ENCODE measurements at places on chromosomes 13 and 19.

- DNase-seq = no peak
These were observed 64.1 kb upstream of the ADGRE5 start for GRCh38 chr19:14317157-14317556.

GRCh38 chr13:58630794-58631193, 999.2 kb downstream of the PCDH17 start:
- DNase-seq = no peak

- no peak for DNase-seq
These were observed 34.6 kb downstream of the MYH14 start for GRCh38 chr19:50238043-50238442.

DNA sequence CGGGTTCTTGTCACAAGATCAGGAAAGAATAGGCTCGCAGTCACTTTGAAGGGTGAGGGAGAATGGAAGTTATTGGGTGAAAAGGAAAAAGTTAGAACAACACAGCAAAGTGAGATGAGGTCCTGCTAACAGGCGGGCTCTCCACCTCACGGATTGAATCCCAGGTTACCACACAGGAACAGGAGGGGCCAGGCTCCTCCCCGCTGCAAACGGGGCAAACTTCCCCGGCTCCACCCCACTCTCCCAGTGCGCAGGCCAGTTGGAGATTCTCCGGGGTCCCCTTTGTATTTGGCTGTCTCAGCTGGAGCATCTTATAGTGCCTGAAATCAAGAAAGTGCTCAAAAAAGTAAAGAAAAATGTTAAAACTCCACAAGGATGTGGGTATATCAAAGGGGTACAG, 78.3 kb upstream of the IPO5 start:
- no peak for DNase-seq

DNA sequence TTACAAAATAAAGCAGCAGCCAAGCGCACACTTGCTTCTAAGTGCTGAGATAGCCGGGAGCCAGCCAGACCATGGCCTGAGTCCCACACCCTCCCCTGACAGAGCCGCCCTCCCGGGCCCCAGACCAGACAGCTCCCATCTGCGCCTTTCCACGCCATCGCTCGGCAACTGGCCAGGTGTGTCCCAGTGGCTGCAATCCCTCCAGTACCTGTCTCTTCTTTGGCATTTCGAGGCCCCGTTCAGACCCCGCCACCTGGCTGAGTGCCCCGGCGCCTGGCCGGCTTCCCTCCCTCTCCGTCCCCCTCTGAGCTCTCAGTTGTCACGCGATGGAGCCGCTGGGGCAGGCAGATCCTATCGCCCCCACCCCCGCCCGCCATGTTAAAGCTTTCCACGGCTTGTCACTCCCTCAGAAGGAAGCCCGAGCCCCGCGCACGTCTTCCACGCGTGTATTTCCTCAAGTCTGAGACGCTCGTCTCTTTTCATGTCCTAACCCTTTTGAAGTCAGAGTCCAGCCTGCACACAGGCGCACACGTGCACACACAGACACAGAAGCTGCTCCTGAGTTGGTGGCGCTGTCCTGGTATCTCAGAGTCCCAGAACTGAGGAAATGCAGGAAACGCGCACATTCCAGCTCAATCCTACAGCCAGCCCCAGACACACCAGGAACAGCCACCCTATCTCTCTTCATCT, 7.9 kb downstream of the MLLT1 start:
- no peak for DNase-seq

DNA sequence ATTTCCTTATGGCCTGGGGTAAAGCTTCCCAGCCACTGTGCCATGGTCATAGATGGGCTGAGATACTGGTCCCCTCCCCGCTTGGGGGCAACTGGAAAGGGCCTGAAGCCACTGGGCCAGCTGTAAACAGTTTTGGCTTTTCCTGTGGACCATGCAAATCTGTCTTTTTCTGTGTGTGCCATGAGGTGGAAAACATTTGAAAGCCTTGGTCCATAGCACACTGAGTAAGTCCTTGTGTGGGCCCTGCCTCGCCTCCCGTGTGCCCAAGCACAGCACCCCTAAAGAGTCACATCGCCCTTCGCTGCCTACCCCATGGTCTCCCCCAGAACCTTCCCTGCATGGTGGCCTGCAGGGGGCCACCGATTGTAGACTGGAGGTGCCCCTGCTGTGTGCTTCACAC, 52.3 kb upstream of the GPR183 start:
- no peak for DNase-seq
